ENCODE measurements at places on chromosomes 3 and 15.

- DNase-seq, result no peak
Measured at GRCh38 chr3:190877925-190878324, 15.4 kb upstream of the GMNC start.

DNA sequence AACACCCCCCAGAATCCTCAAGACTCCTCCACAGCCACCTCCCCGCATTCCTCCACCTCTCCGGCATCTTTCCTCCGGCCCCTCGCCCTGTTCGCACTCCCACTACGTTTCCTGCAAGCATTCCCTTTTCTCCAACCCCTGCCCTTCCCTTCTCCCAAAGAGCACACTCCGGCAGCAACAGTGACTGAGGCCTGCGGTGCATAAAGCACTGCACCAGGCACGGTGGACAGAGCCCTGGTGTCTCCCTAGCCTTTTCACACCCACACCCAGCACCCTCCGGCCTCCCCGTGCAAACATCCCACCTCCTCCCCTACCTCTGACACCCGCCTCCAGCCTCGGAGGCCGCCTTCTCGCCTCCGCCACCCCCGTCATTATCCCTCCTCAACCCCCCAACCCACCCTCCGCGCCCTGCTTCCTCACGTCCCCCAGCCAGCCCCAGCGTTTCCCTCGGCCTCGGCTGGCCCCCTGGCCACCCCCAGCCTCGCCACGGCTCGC, 577 bp downstream of the ZNF148 start:
- peak; percentile 9 for DNase-seq

GRCh38 chr3:186216900-186217819, 108.3 kb upstream of the ETV5 start:
- no peak for DNase-seq

DNA sequence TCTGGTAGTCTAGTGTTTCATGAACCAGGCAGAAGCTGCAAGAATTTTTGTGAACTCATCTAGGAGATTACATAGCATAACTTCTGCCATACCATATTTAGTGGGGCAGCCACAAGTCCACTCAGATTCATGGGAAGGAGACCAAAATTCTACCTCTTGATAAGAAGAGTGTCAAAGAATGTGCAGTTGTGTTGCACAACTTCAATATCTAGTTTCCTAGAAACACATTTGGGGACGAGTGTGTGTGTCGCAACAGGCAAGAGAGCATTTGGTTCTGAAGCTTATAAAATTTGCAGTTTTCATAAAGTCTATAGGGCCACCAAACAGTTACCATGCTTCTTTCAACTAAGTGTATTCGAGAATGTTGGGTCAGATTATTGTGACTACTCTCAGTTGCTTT, 115.3 kb downstream of the KCNH8 start:
- DNase-seq, result no peak

DNA sequence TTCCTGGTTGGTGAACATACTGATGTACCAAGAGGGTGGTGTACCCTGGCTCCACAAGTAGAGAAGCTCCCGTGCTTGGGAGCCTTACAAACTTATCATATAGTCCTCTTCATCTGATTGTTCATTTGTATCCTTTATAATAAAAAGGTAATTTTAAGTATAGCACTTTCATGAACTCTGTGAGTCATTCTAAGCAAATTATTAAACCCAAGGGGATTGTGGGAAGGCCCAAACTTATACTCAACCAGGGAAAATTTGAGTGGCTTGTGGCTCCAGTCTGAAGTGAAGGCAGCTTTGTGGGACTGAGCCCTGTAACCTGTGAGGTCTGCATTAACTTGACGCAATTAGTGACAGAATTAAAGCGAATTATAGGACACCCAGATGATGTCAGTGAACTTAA, 29.0 kb downstream of the TTBK2 start:
- no peak for DNase-seq

DNA sequence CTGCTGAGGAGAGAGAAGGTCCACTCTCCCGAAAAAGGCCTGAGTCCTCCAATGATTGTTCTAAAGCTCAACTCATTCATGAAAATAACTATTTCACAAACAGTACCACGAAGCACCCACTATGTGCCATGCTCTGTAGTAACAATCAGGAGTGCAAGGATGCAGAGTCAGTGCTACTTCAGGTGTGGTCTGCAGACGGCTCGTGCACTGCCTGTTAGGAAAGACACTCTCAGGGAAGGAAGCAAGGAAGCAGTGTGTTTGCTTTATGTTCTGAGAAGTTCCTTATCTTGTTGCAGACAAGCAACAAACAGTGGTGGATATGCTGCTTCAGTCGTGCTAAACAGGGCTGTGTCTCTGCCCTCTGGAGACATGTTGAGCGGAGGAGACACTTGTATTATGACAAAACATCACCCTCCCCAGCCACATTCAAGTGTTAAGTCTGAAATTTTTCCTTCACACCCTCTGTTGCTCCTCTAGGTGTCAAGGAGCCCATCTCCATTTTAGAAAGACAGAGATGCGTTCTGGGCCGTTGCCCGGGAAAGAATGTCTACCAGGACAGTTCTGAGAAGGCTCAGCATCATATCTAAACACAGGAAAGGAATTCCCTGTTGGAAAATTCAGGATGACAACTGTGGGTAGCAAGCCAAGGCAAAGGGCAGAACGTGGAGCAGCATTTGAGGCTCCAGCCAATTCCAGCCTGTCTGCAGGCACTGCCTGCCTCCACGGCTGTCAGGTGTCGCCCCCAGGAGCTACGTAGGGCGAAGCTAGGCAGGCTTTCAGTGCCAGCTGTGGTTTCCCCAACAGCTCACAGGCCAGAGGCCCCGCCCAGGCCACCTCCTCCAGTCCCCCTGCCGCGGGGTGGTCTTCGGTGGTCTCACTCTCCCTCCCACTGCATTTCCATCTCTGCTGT, 13.4 kb upstream of the ATP10A start:
- no peak for DNase-seq

DNA sequence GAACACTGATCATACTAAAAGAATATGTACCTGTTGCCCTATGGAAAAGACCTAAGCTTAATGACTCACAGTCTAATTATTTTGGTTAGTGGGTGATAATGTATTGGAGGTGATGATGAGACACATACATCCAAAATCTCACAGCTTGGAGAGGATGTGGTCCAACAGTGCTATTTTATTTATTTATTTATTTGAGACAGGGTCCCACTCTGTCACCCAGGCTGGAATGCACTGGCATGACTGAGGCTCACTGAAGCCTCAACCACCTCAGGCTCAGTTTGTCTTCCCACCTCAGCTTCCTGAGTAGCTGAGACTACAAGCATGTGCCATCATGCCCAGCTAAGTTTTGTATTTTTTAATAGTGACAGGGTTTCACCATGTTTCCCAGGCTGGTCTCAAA, 35.0 kb downstream of the LPP start:
- DNase-seq, result no peak

DNA sequence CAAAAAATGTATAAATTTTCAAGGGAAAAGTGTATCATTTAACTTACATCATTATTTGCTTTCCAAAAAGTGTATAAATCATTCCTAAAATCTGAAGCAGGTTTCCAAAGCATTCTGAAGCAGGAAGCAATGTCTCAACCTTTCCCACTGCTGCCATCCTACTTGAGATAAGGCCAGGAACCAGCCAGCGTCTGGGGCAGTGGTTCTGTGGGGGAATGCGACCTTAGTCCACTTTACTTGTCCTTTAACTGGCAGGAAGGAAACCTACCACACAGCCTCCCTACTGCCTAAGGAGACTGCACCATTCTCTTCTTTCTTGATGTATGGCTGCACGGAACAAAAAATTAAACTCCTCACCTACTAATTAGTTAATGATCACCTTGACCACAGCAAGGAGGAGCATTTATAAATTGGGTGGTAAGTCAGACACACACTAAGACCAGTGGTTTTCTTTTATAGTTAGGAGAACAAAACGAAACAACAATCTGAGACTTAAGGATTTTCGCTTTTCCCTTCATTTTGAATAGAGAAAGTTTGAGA, 3.7 kb downstream of the SORD start:
- DNase-seq, result no peak

GRCh38 chr3:57983734-57984518, 24.3 kb upstream of the FLNB start:
- no peak for DNase-seq

GRCh38 chr3:120769436-120769835, 26.9 kb downstream of the GTF2E1 start:
- no peak for DNase-seq

GRCh38 chr15:72585476-72586058, 68.9 kb upstream of the GOLGA6B start:
- no peak for DNase-seq

- DNase-seq, result no peak
Measured at GRCh38 chr15:25582886-25583285, 144.1 kb upstream of the UBE3A start.

GRCh38 chr3:184611607-184612281, 50.2 kb downstream of the EPHB3 start:
- DNase-seq, result no peak

DNA sequence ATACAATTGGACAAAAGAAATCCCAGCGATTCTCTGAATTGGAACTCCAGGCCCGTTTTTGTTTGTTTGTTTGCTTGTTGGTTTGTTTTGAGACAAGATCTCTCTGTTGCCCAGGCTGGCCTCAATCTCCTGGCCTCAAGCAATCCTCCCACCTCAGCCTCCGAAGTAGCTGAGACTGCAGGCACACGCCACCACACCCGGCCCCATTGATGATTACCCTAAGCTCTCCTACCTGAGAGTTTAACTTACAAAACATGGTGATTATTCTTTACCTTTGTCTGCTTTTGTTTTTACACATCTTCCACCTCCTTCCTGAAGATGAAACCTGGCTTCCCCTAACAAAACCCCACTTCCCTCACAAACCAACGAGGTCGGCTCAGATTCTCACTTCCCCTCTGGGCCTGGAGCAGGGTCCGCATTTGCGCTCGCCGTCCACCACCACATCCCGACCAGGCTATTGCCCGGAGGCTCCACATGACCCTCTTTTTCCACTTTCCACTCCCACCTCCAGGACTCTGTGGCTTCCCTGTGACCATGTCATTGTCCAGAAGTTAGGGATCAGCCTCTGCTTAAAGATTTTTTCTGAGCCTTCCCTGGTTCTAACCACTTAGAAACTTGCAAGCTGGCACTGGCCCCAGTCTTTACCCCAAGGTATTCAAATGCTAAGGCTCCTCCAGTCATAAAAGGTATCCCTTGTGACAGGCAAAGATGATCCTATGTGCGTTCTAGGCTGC, 14.8 kb downstream of the KLHL6 start:
- DNase-seq, result no peak

GRCh38 chr15:48533982-48534381, 111.5 kb downstream of the FBN1 start:
- no peak for DNase-seq

DNA sequence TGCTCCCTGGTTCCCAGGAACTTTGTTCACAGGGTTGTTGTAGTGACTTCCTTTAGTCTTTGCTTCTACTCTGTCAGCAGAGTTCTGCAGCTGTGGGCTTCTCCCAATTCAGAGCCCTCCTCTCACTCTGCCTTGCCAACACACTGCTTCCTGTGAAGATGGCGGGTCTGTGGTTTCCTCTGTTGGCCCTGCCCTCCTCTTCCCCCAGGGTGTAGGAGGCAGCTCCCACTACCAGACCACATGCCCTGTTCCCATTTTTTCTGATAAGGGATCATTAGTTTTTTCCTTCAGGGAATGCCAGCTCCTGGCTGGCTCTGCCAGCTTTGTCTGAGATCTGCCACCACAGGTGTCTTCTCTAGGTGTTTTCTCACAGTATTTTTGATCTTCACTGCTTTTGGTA, 12.7 kb downstream of the SPSB4 start:
- DNase-seq, result no peak

DNA sequence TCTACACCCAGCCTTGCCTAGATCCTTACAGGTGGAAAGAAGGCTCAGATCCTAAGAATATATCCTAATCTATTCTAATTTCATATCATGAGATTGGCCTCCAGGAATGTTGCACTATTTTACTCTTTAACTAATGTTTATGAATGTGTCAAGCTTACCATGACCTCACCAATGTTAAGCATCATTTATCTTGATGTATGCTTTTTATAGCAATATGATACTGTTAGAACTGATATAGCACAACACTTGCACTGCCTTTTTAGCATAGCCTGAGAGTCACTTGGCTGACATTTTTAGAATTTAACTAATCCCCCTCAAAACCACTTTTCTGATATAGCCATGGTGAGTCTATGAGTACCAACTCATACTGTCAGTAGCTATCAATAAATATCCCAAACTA, 191.5 kb upstream of the NR2F2 start:
- no peak for DNase-seq

DNA sequence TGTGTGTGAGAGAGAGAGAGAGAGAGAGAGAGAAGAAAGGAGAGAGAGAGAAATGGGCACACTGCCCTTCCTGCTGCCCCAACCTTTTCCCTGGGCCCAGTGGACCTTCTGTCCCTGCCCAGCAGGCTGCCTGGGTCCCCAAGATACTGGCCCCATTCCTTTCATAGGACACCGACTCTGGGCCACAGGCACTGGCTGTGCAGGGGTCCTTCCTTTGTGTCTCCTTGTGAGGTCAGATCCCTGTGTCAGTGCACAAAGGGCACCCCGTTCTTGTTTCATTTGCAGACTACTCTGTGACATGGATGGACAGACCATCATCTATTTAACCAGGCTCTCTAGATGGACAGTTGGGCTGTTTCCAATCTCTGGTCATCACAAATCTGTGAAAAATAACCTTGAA, 21.3 kb upstream of the KLF13 start:
- DNase-seq, result no peak

- no peak for DNase-seq
Measured at GRCh38 chr3:41629072-41629471, 332.8 kb downstream of the ULK4 start.

GRCh38 chr3:194602669-194603171, 30.5 kb downstream of the TMEM44 start:
- no peak for DNase-seq

- DNase-seq, result no peak
Measured at GRCh38 chr3:164048451-164048850, 1029.8 kb downstream of the SI start.

DNA sequence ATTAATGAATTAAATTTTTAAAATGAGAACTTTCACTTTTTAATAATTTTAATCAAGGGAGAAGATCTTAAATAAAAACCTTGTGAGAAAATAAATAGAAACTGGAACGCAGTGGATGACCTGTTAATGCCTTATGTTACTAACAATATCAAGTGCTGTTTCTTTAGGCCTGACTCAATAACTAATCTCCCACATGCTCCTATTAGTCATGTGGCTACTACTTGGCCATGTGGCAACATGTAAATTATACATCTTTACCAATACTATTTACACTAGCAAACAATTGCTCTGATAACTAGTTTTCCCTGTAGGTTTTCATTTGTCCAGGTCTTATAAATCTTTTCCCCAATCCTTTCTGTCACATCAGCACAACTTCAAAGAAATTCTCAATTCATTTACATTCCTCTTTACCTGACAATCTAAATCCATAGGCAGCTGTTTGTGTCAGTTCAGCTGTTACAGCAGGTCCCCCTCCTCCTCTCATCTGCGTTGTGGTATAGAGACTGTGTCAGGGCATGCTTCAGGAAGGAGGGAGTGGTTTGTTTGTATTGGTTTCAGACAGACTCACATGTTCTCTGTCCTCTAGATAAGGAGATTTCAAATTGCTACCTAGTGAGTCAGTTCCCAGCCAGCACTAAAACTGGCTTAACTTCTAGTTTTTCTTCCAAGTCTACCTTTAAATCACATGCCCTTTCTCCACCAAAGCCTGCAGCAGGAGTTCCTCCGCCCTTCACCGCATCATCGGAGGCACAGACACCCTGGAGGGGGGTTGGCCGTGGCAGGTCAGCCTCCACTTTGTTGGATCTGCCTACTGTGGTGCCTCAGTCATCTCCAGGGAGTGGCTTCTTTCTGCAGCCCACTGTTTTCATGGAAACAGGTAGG, 11.3 kb upstream of the C3orf52 start:
- no peak for DNase-seq
